ENCODE measurements at places on chromosomes 5 and 9.

GRCh38 chr5:53331463-53331862, 149.0 kb upstream of the FST start:
- DNase-seq = no peak

DNA sequence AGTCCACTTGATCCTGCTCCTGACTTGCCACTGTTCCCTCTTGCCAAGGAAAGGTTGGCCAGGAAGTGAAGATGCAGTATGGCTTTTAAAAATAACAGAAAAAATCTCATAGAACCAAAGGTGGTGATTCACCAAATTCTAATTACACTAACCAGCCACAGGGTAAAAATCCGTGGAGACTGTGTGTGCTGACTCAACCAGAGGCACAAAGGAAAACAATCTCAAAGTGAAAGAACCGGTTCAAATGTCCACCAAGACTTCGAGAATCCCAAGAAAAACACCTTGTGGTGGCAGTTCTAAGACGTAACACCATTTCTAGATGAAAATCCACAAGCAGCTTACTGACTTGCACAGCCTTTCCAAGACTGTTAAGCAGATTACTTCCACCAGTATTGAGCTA, 279.1 kb downstream of the TLE1 start:
- peak; percentile 49 for DNase-seq

GRCh38 chr9:123336449-123336848, 19.5 kb upstream of the CRB2 start:
- DNase-seq = no peak

DNA sequence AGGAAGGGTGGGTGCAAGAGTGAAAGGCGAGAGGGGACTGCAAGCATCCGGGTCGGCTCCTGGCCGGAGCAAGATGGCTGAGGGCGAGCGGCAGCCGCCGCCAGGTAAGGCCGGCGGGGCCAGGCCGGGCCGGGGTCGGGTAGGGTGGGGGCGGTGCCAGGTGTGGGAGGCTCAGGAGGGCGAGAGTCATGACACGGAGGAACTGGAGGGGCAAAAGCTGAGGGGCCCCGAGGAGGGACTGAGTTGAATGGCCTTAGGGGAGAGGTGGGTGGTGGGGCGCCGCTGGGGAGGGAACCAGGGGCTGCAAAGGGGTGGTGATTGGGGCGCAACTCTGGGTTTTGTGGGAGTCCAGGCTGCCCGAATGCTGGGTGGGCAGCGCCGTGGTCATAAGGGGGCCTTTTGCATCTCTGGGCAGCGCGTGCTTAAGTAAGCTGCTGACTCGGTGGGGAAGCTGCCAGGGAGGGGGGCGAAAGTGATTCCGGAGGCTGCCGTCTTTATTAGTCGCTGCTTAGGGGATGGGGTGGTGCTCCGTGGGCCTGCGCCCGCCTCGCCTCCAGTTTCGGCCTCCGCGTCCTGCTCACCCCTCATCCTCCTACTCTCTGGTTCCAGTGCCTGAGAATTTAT, 425 bp downstream of the PTPA start:
- no peak for DNase-seq

DNA sequence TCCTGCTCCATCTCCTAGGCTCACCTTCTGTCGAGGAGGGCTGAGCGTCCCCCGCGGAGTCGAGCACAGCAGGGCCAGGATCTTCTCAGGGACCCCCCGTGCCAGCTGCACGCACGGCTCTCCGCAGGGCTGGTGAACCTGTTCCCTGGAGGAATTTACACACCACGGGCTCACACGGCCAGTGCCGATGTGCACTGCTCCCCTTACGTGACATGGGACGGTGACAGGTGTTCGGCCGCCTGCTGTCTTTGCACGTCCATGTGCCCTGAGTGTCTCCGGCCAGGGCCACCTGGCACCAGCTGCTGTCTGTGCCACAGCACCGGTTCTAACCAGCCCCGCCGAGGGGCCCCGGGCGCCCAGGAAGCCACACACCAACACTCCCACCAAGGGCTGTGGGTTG, 8.7 kb upstream of the AGPAT2 start:
- no peak for DNase-seq

DNA sequence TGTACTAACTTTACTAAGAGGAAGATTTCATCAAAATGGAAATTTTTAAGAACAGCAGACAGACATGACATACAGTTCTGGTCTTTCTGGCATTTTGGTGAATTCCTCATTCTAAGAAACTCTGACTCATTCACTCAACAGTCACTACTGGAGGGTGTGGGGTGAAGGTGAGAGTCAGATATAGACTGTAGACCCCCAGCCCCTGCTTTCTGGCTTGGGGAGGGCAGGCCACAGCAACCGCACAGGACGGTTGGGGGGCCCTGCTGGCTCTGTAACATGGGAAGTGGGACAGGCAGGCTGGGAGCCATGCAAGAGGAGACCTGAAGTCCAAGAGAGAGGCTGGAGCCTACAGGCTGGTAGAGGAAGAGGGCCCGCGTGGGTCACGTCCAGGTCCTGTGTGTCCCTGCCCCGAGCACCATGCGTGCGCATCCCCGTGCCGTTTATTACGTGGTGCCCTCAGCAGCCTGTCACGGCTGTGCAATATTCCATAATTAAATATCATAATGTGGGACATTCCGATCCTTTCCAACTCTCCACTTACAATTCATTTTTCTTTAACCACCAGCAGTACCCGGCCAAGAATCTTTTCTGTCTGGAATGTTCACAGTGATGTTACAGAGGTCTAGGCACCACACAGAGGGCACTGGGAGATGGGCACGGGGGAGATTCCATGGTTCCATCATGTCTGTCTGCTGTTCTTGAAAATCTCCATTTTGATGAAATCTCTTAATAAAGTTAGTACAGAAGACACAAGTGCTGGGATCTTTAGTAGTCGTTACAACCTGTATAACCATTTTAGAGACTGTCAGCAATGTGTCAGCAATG, 75.5 kb downstream of the SEMA4D start:
- no peak for DNase-seq

GRCh38 chr5:119651486-119651885, 22.1 kb downstream of the FAM170A start:
- DNase-seq = no peak

- DNase-seq = no peak
These were observed 5.5 kb downstream of the DNAJB5 start for GRCh38 chr9:34994900-34995669.

- no peak for DNase-seq
These were observed 28.2 kb downstream of the WDR41 start for GRCh38 chr5:77463905-77464304.

- no peak for DNase-seq
These were observed 1.0 kb downstream of the KLF9 start for GRCh38 chr9:70413464-70413798.

GRCh38 chr9:6147846-6148245, 67.8 kb upstream of the IL33 start:
- no peak for DNase-seq

- DNase-seq = no peak
These were observed 21.6 kb downstream of the CATSPER3 start for GRCh38 chr5:134989266-134989830.

GRCh38 chr5:150600616-150601490, 39.6 kb upstream of the SYNPO start:
- no peak for DNase-seq

Data from BJ (cell line).